ENCODE measurements at places on chromosomes 1 and 21.

GRCh38 chr21:46188226-46189212 lies 4.3 kb upstream of the SPATC1L start:
- peak; percentile 61 for DNase-seq

DNA sequence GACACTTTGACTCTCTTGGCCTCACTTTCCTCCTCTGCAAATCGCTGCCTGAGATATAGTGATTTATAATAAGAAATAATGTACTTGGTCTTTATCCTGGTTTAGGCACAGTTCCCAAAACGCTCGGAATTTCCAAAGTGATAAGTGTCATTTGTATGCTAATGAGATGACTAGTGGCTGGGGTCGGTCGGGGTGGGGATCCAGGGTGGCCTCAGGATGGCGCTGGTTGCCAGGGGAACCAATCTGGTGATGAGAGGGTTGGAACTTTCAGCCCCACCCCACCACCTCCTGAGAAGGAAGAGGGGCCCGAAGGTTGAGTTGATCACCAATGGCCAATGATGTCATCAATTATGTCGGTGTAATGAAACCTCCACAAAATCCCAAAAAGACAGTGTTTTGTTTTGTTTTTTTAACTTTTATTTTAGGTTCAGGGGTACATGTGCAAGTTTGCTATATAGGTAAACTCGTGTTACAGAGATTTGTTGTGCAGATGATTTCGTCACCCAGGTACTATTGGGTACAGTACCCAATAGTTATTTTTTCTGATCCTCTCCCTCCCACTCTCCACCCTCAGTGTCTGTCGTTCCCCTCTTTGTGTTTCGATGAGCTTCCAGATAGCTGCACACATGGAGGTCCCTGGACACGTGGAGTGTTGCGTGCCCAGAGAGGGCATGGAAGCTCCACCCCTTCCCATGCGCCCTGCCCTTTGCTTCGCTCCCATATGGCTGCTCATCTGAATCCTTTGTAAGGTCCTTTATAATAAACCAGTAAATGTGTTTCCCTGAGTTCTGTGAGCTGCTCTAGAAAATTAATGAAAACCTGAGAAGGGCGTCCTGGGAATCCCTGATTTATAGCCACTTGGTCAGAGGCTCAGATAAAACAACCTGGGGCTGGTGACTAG lies 97.2 kb downstream of the KCNN3 start:
- DNase-seq: no peak

DNA sequence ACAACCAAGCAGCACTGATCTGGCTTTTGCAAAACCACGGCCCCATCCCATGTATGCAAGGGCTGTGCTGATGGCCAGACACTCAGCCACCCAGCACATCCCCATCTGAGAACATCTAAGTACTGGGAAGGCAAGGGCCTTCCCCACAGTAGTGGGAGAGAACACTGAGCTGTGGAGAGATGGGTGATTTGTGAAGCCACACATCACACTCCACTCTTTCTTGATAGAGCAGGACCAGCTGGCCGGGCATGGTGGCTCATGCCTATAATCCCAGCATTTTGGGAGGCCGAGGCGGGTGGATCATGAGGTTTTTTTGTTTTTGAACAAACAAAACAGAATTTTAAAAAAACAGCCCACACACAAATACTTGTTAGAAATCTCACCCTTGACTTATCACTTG lies 28.2 kb upstream of the RXRG start:
- DNase-seq: no peak

- DNase-seq: no peak
Measured at GRCh38 chr1:41149570-41149969, 92.5 kb downstream of the SCMH1 start.

- DNase-seq: no peak
Measured at GRCh38 chr1:217407534-217408001, 223.3 kb downstream of the GPATCH2 start.

DNA sequence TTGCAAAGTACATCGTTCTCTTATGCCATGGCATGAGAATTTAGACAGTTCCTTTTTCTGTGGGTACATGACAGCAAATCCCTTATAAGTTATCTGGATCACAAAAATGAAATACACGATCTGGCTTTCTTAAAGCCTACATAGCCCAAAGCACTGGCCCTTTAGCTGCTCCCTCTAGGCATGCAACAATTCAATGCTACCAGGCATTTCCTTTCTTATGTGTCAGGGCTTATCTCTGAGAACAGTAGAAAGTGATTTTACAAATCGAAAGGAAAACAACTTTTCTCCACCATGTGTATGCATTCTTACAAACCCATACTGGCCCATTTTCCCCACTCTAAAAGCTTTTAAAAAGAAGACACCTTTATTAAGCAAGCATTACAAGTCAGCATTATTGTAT lies 139.7 kb downstream of the GRIK1 start:
- no peak for DNase-seq

GRCh38 chr21:36768496-36768895 lies 69.6 kb downstream of the SIM2 start:
- no peak for DNase-seq

GRCh38 chr1:57311006-57311405 lies 112.9 kb downstream of the DAB1 start:
- DNase-seq: no peak

DNA sequence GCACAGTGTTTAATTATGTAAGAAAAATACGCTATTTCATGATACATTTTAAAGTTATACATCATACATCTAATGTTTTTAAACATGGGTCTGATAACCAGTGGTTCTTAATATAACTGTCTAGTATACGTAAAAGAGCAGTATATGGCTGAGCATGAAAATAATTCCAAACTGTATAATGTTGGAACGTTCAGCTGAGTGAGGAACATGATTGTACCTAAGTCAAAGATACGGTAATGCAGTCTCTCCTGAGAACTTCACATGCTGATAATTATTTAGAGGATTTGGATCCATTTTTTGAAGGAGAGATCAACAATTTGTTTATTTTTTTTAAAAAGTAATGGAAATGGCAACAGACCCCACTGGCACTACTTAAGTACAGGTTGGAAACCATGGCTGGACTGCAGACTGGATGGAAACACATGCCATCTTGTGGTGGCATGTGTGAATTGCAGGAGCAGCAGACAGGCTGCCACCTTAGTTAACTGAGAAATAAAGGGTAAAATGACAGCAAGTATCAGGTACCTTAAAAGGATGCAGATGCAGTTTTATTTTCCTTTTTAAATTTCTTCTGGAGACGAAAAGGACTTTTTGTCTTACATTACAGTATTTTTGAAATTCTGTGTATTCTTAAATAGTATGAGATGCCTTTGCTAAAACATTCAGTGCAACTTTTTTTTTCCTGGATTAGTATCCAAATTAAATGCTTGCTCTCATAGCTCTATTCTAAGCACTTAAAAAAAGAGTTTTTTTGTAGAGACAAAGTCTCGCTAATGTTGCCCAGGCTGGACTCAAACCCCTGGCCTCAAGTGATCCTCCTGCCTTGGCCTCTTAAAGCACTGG lies 73.8 kb downstream of the MTR start:
- DNase-seq: peak; percentile 4

- no peak for DNase-seq
Measured at GRCh38 chr1:7104339-7104738, 319.1 kb downstream of the CAMTA1 start.

- no peak for DNase-seq
Measured at GRCh38 chr1:5721634-5722215, 270.5 kb downstream of the NPHP4 start.

DNA sequence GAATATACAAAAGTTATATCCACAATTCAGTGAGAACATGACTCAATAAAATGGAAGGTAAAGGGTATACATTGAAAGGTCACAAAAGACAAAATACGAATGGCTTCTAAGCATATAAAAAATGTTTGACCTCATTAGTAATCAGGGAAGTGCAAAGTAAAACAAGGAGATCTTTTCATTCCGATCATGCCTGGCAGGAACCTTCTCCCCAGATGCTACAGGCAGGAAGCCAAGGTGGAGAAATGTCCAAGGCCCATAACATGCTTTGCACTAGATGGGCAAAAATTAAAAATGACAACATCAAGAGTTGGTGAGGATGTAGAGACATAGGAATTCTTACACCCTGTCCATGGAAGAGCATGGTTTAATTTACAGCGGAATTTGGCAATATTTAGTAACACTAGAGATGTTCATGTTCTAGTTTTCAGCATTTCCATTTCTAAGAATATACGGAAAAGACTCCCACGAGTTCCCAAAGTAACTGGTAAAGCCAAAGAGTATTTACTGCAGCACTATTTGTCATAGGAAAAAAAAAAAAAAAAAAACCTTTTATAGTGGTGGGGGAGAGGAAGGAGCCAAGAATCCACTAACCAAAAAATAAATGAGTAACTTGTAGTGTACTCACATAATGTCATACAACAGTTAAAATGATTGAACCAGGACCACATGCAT lies 184.5 kb upstream of the KAZN start:
- no peak for DNase-seq

GRCh38 chr1:109846162-109846561 lies 64.5 kb upstream of the CSF1 start:
- peak; percentile 42 for DNase-seq
